Fibroblast of mammary gland (primary cell): ENCODE measurements at places on chromosomes 11 and 22.

GRCh38 chr11:83827520-83827919 lies 541.4 kb upstream of the CCDC90B start:
- peak; percentile 14 for DNase-seq

- DNase-seq: no peak
Observed at GRCh38 chr22:50456466-50457234, 18.2 kb downstream of the SBF1 start.

GRCh38 chr11:117969160-117969991 lies 16.8 kb upstream of the IL10RA start:
- DNase-seq: no peak

DNA sequence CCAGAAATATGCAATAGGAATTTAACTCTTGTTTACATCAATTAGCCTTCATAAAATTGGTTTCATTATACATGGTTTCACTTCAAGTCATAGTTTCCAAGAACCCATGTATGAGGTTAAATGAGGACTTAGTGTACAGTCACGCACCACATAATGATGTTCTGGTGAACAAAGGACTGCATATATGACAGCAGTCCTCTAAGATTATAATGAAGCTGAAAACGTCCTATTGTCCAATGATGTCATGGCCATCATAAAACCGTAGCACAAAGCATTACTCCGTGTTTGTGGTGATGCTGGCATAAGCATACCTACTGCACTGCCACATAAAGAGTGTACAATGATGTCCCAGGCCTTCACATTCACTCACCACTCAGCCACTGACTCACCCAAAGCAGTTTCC lies 31.1 kb downstream of the SMCO4 start:
- DNase-seq: no peak

DNA sequence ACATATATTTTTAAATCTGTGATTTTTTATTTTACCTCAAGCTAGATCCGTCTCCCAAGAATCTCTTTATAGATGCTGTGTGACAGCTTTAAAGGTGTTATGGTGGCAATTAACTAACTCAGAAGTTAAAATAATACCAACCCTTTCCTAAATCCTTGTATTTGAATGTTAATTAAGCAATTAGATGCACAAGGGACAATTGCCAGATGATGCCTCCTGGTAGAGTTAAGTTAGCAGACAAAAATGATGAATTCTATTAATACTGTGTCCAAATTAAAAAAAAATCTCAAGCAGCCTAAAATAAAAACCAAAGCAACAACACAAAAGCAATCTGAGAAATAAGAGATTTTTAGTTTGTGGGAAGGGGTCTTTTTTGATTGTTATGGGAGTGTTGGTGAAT lies 78.9 kb downstream of the FANCF start:
- no peak for DNase-seq

- no peak for DNase-seq
Observed at GRCh38 chr22:39122772-39123470, 25.9 kb downstream of the APOBEC3H start.

- DNase-seq: no peak
Observed at GRCh38 chr11:123185326-123185725, 9.7 kb downstream of the CLMP start.

DNA sequence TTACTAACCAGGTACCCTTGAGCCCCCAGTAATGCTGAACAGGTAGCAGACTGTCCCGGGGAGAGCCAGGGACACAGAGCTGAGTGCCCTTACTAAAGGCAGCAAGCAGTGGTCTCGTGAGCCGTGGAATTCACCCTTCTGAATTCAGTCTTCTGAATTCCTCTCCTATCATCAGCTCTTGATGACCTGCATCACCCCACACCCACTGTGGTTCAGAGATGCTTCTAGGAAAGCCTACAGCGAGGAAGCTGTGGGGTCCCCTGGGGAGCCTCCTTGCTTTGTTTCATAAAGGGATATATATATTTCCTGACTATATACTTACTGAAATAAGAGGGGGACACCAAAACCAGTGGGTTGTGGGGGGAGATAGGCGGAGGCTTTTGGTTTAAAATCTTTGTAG lies 2.6 kb downstream of the SPATA19 start:
- no peak for DNase-seq

DNA sequence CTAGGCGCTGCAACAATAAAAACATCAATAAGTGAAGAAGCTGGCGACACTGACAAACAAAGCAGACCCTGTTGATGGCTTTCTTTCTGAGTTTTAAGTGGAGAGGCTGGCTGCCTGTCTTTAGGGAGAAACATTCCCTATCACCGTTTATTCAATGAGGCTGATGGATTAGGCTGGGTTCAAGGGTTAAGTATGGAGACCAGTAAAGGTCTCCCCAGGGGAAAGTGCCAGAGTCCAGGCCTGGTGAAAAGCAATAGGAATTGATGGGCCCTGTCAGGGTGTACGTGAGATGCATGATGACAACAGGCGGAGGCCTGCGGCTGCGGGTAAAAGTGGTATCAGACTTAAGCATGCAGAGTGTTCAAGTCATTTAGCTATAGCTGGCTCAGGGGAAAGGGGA lies 102.6 kb downstream of the ALX4 start:
- no peak for DNase-seq

DNA sequence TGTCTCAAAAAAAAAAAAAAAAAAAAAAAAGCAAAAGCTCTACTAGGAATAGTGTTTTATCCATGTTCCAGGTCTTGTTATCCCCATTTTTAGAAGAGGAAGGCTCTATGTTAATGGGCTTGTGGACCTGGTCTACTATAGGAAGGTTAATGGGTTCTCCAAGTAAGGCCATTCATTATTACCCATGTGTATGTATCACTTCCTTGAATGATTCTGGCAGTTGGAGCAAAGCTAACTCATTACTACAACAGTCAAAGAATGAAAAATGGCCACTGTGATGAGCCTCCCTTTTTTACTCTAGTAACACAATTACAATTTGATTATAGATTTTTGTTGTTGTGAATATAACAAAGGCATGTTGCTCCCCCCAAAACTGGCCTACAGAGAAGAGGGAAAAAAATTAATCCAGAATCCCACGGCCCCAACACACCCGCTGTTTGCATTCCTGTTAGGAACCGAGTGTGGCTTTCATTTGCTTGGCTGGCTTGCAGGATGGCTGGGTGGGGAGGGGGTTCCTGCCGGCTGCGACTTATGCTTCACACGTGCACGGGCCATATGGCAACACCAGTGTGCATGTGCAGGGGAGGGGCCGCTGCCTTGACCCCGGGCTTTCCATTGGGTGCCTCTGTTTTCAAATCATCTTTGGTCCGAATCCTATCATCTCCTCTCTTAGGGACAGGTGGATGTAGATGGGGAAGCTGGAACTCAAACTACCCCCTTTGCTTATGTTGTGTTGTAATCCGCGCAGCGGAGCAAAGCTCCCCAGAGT lies 148.8 kb downstream of the HIPK3 start:
- no peak for DNase-seq

DNA sequence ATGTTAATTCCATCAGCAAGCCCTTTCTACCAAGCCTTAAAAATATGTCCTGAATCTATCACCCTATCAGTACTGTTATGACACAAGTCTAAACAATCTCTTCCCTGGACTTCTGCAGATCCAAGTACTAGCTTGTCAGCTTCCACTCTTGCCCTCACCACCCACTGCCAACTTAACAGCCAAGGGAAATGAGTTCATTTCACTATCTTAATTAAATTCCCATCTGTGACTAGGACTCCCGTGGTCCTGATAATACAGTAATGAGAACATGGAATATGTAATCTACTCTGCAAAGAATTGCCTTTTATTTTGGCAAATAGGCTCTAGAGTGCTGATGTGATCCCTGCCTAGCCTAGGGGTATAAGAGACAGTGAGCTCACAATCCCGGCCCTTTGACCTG lies 10.1 kb downstream of the UBQLN3 start:
- no peak for DNase-seq

DNA sequence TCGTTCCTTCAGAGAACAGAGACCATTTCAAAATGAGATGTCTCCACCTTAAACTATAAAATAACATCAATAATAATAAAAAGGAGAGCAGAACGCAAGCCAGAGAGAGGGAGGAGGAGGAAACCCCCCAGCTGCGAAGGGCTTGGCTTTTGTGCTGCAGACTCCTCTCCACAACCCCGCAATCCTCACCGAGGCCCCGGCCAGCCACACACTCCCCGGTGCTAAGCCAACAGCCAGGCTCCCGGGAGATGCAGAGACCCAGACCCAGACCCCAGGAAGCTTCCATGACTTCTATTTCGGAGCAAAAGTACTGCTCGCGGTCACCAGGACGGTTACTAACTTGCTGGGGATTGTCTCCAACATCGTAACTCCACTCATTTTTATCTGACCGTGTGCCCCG lies 10.6 kb downstream of the PHF21B start:
- DNase-seq: no peak

DNA sequence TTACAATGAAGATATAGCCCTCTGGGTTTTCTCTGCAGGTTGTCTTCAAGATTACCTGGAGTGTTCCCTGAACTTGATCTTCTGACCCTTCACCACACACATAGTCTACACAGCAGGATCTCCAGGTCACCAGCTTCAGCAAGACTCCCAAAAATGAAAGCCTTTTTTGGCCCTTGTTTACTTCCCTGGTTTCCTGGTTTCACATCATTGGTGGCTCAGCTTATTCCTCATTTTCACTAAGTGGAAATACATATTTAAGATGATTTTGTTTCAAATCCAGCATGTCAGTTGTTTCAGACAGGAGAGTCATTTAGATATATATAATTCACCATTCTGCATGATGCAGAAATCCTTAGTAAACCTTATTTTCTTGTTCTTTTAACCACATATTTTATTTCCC lies 41.6 kb upstream of the MPEG1 start:
- DNase-seq: no peak

DNA sequence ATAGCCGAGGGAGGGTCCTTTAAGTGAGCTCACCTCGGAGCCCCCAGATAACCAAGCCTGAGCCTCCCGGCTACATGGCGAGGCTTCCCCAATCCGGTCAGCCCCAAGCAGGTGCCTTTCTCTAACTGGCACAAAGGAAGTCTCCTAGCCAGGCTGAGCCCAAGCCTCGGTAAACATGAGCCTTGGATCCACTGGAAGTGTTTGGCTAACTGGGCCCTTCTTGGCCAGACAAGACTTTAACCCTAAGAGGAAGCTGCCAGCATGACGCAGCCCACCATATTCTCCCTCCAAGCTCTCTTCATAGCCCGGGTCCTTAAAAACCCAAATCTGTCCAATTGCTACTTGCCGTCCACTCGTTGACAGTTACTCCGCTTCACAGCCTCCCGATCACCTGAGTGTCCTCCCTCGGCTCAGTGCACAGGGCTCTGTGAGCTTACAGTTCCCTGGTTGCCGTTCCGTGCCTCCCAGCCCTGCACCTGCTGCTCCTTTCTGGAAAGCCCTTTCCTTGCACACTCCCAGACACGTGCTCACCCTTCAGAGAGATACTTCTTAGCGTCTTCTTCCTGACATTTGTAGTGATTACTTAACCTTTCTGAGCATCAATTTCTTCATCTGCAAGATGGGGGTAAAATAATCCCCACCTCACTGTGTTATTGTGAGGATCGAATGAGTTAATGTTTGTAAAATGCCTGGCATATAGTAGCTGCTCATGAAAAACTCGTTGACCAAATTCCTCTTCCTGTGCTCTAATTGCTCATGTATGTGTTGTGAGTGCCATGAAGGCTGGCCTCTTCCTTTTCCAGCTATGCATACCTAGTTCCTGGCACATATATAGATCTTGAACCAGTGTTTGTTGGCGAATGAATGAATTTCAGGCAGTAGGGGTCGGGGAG lies 25.6 kb downstream of the TXN2 start:
- DNase-seq: no peak

GRCh38 chr11:106461839-106462545 lies 384.5 kb downstream of the AASDHPPT start:
- no peak for DNase-seq

DNA sequence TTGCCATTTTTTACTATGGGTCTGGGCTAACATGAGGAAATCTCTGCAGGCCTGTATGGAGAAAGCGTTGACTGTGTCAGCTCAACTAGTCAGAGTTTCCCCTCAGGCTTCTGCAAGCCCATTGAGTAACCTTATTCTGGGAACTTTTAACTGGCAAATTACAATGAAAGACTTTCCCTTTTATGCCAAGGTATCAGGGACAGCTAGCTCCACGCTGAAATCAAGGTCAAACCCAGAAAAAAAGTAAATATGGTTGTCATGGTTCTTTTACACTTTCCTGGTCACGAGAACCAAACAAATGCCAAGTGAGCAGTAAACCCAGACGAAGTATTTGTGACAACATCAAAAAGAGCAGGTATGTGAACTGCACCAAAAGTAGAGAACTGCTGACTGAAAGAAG lies 13.8 kb downstream of the OSBP start:
- no peak for DNase-seq

DNA sequence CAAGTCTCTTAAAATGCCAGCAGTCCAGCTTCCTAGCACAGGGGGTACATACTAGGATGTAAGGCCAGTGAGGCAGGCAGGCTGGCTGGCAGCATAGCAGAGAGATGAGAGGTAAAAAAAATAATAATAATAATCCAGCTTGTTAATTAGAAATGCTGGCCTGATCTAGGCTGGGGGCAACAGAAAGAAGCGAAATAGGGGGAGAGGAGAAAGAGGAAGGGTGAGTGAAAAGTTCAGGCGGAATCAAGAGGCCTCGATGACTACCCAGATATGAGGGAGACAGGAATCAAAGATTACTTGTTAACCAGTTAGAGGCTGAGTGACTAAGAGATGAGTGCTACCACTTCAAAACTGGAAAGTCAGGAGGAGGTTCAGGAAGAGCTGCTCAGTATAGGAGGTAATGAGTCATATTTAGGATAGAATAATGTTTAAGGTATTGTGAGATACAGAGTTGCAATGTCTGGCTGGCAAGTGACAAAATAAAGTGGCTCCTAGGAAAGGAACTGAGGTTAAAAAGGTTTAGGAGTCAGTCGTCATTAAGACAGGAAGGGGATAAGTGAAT lies 2.8 kb downstream of the ALKBH8 start:
- DNase-seq: peak; percentile 92

GRCh38 chr22:29275819-29276565 lies 7.9 kb downstream of the EWSR1 start:
- no peak for DNase-seq

GRCh38 chr11:76786441-76787014 lies 3.4 kb downstream of the TSKU start:
- no peak for DNase-seq

- no peak for DNase-seq
Observed at GRCh38 chr11:11370255-11370961, 17.4 kb upstream of the CSNK2A3 start.

- no peak for DNase-seq
Observed at GRCh38 chr22:44541671-44542319, 43.8 kb upstream of the RTL6 start.

DNA sequence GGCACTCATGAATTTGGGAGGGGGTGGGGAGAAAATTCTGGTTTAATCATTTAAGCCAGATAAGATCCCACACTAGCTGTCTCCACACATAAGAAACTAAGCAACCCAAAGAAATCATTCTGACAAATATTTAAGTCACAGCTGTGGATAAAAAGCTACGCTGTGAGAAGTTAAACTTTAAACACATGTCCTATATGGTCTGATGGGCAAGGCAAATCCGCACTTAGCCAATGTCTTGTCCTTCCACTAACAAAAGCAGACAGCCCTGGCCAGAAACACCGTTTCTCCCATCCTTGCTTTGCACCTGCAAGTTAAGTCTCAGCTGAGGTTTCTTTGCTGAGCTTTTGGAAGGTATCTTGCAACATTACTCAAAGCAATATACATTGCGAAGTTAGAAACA lies 68.0 kb downstream of the ETS1 start:
- peak; percentile 31 for DNase-seq

GRCh38 chr11:24622262-24622661 lies 125.4 kb downstream of the LUZP2 start:
- no peak for DNase-seq

GRCh38 chr11:1761110-1761856 lies 2.4 kb downstream of the CTSD start:
- no peak for DNase-seq
